ENCODE measurements at places on chromosomes 13 and 19. TPM values are rescaled to one million over a fixed set of nuclear protein-coding genes. Genes with fewer than 3 reads are reported as not detected.

DNA sequence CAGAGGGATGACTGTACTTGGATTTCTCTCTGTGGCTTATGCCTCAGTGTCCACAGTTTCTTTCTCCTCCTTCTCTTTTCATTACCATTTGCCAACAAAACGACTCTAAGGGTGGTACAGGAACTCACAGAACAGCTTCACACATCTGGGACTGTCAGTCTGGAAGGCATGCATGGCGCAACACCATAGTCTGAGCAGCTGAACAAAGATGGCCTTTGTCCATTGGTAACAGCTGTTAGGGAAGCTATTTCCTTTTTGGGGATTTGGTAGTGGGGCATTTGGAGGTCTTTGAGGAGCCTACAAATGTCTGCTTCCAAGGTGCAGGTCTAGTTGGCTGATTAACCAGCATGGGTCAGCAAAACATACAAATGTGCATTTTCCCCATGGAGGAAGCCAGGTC lies 81.4 kb upstream of the PCDH8 start:
- no peak for DNase-seq

DNA sequence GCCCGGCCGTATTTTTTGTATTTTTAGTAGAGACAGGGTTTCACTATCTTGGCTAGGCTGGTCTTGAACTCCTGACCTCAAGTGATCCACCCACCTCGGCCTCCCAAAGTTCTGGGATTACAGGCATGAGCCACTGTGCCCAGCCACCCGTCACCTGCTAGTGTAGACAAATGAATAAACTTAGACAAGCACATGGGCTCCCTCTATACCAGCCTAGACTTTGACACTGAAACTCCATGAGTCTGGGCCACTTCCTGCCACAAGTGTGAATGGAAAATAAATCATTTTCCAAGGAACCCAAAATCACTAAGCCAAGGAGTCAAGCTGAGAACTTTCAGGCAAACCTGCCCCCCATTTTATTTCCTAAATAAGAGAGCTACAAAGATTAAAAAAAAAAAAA lies 27.0 kb upstream of the TPT1 start:
- no peak for DNase-seq

GRCh38 chr13:60787083-60787482 lies 390.1 kb downstream of the TDRD3 start:
- no peak for DNase-seq

DNA sequence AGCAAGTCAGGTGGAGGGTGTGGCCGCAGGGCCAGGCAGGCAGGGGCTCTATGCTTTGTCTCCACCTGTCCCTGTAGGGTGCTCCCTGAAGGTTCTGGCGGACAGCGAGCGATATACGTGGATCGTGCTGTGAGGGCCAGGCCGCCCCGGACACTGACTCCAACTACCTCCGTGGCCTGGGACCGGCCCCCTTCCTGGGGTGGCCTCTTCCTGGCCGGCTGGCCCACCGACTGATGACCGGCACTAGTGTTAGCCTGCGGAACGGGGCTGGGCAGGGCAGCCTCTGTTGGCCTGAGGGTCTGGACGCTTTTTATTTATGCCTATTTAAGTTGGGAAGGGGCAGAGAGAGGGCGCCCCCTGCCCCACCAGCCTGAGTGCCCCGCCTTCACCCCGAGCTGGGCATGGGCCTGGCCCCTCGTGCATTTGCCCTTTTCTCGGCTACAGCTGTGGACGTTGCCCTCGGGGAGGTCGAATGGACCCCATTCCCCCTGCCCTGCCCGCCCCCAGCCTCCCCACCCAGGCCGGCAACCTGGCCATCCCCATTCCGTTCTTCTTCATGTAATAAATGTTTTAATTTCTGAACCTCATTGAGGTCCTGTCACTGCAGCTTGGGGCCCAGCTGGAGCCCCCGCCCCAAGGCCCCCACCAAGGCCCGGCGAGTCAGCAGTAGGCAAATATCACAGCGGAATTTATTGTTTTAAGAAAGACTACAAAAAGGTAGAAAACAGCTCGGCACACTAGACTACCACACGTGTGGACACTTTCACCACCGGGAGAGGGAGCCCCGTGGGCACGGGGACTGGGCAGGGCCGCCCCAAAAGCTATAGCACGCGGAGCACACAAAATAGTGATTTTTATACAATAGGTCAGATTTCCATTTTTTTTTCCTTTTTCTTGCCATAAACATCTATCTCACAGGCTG lies 8.8 kb downstream of the DCAF15 start:
- no peak for DNase-seq

Gene TEX29
- total RNA-seq: 0.63 TPM

All from mucosa of descending colon (tissue), 3 donors.